HAP-1 (cell line): ENCODE measurements at places on chromosomes 6 and 20.

- DNase-seq: no peak
These were observed 110.6 kb upstream of the PTPRK start for GRCh38 chr6:128631031-128631430.

DNA sequence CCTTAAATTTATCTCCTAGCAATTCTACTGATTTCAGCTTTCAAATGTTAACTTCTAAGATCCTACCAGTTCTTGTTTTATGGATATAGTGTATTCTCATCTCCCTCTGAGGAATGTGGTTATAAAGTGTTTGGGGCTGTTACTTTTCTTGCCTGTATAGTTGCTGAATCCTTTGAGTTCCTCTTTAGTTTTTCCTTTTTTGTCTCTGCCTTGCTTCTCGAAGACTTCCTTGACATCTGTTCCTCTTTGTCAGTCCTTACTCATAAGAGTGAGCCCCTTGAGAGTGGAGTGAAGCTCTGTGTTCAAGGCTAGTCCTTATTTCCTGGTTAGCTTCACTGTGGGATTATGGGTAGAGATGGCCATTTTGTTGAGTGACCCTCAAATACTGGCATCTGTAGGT is 84.6 kb downstream of the ELOVL4 start:
- no peak for DNase-seq

DNA sequence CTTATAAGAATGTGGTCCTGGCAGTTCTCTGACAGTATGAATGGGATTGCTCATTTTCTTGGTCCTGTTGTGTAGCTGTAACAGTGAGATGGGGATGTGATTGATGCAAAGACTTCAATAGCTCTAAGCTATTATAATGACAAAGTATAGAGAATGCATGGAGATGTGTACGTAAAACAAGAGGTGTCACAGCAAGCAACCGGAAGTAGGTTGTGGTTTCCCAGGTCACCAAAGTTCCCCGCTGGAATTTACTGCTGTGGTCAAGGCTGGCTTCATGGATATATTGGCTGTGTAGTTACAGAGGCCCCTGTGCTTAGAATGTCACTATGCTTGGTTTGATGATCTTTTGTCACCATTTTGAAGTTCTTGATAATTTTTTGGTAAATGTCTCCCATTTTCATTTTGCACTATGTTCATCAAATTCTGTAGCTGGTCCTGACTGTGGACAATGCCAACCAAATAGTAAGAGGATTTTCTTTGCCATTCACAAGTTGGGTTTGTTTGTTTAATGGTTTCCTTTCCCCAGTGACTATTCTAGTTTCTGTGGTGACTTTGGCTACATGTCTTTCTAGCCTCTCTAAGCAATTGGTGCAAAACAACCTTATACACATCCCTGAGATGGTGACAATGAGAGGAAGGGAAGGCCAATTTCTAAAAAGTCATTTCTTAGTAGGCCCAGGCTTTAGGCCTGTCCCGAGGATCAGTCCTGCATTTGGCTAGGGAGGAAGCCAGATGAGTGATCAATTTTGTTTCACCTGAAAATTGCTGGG is 10.5 kb downstream of the DNAH8 start:
- DNase-seq: no peak

DNA sequence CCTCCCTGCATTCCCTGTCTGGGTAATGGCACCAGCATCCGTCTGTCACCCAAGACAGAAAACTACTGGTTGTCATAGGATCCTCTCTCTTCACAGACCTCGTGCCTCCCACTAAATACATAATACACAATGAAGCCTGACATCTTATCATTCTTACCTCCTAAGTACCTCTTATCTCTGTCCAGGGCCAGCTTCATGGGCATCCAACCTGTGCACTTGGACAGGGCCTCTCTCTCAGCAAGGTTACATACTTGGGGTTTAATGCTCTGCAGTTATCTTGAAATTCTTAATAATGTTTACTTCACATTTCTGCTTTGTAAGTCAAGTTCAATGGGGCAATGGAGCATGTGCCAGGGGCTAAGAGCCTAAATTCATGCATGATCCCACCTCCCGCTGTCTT is 30.8 kb upstream of the KLHL31 start:
- no peak for DNase-seq

DNA sequence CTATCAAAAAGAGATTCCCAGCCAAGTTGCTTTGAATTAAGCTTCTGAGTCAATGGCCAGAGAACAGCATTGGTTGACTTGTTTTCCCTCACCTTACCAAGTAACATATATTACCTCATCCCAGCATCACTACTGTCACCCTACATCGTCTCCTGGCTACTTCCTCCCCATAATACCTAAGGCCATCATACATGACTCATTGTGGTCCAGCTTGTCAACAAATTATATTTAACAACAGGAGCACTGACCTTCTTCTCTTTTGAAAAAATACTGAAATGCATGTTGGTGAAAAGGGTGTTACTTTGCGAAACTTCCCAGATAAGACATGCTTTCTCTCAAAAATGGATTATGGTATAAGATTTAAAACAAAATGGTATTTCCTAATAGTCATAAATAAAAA is 106.9 kb downstream of the TBX18 start:
- DNase-seq: no peak

DNA sequence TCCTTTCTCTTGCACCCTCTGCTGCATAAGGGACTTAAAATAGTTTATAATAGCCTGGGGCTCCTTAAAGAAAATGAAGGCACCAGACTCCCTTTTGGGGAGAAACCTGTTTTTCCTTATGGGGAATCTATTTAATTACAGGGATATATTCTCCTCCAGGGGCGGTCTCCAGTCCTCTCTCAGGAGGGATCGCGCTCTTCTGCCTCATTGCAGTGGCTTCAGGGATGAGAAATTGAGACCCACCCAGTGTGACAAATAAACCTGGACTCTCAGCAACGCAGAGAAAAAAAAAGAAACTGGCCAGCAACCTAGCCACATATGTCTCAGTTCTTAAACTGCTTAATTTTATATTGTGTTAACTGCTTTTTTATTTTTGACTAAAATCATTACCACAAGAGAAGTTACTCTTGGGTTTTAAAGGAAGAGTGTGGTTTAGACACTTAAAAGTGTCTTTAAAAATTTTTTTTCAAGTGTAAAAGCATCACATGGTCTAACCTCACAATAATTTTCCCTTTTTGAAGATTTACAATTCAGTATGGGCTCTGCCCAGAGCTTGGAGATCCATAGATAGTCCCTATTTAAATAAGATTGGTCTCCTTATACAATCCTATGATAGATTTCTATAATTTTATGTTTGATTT is 11.7 kb upstream of the GOPC start:
- DNase-seq: peak; percentile 52

DNA sequence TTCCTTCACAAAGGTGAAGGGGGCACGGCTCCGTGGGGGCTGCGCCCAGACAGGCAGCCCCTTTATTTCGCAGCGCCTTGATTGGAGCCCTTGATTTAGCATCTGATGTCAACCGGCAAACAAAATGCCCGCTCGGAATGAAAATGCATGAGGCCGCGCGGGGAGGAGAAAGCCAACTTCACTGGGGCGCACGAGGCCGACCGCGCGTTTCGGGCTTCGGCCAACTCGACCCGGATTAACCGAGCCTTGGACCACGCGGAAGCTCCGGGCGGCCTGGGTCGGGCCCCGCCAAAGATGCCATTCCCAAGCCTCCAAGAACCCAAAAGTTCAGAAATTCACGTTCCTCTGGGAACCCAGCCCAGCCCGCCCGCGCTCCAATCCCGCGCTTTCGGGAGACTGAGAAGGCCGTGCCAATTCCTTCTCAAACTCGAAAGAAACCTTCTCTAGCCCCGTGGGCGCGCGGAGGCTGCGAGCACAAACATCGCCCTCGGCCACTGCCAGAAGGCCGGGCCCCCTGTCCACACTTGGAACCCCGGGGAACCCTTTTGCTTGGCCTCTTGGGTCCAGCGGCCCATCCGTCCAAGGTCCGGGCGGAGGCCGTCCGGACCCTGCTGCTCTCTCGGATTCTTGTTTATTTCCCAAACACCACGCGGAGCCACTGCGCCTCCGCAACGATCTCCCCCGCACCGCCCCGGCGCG is 879 bp upstream of the INSM1 start:
- DNase-seq: no peak

DNA sequence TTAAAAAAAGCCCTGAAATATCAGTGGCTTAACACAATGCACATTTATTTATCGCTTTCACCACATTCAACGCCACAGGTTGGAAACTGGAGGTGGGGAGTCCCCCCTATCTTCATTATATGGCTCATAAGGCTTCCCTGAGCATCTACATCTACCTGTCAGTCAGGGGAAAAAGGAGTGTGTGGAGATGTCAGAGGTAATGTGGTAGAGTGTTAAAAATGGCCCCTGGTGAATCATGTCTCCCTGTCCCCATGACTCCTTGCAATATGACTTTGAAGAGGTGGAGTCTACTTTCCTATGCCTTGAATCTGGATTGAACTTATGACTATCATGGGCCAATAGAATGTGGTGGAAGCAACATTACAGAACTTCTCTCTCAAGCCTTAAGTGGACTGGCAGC is 65.5 kb upstream of the BTBD3 start:
- DNase-seq: no peak

- peak; percentile 71 for DNase-seq
These were observed 68.8 kb downstream of the EYS start for GRCh38 chr6:65638047-65638831.

DNA sequence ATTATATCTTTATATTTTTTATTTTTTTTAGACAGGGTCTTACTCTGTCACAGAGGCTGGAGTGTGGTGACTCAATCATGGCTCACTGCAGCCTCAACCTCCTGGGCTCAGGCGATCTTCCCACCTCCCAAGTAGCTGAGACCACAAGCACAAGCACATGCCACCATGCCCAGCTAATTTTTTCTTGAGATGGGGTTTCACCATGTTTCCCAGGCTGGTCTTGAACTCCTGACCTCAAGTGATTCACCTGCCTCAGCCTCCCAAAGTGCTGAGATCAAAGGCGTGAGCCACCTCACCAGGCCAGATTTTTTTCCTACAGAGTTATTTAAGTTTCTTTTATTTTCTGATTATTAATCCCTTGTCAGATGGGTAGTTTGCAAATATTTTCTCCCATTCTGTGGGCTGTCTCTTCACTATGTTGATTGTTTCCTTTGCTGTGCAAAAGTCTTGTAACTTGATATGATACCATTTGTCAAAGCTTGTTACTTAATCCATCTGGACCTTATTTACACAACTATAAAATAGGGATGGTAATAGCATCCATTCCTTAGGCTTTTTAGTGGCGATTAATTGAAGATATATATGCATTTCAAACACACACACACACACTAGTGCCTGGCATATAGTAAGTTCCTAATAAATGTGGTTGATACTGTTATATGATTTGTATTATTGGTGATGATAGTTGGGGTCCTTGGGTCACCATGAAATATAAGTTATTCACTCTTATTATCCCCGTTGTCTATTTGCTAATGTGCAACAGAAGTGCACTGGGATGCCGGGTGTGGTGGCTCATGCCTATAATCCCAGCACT is 187.1 kb downstream of the BCAS1 start:
- DNase-seq: no peak

DNA sequence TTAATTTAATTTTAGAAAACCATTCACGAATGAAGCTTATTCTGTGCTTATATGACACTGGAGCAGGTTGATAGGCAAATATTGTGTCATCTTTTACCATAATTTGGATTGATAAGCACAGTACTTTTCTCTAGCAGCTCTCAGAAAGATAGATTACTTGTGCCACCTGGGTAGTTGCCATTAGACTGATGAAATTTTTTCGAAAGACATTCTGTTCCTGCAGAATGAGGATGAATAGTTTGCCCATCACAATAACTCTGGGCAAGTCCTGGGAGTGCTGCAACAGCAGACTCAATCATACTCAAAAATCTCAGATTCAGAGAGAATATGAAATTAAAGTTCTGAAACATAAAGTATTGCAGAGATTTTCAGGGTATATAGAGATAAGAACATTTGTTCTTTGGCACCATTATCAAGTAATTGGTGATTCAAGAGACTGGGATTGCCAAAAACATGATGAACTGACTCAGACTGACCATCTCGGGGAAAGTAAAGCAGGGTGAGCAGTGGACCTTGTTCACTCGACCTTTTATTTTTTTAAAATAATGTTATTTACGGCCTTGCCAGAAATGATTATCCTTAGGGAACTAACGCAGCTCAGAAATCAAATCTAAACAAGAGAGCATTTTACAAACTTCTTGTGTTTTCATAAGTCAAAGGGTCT is 65.8 kb upstream of the PTCHD4 start:
- no peak for DNase-seq

GRCh38 chr6:34385793-34386195 is 6.7 kb downstream of the NUDT3 start:
- no peak for DNase-seq

DNA sequence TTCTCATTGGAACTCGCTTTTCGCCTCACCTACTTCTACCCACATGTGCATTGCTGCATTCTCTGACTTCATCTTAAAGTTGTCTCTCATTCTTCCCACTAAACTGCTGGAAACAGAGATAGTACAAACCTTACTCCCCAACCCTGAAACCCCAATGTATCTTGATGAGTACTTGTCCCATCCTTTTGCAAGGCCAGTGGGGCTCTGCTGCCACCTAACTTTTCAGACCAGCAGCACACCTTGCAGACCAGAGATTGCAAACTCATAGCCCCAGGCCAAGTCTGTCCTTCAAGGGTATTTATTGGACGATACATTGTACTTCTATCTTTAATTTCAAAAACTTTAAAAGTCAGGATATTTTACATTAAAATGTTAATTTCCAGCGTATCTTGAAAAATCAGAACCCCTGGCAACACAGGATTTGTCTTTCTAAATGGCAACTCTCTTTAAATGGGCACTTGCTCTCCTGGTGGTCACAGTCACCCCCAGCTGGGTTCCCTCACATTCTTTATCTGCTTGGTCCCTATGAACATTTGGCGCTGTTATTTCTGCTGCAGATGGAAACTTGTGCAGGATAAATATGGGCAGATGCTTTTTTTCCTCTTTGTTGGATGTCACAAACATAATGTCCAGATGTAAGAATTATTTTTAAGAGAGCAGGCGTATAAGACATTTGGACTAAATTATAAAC is 83.9 kb downstream of the SOD2 start:
- peak; percentile 52 for DNase-seq

- DNase-seq: no peak
These were observed 198.9 kb downstream of the SYNDIG1 start for GRCh38 chr20:24668384-24668702.

DNA sequence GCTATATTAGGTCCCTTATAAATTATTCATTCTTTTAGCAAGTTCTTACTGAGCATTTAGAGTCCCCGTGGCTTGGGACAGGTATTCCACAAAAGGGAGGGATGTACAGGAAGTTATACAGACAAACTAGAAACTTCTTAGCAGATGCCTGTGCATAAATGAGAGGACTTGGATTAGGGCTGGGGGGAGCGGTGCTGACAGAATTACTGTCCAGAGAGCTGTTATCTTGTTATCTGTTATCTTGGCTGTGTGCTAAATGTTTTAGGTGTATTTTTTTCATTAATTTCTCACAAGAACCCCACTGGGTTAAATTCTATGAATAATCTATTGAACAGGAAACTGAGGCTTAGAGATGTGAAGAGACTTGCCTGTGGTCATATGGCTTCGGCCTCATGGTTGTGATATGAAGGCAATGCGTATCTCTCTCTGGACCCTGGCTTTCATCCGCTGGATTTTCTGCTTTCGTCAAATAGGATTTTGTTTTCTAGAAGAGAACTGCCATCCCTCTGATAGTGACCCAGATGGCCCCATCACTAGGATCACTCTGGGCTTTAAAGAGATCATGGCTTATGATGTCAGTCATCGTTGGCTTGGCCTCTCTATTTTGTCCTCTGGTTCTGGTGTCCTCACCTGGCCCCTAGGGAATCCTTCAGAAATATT is 32.3 kb upstream of the RREB1 start:
- no peak for DNase-seq

- DNase-seq: no peak
These were observed 146.2 kb downstream of the ID4 start for GRCh38 chr6:19983374-19983773.

GRCh38 chr20:41054847-41055230 is 26.2 kb downstream of the TOP1 start:
- DNase-seq: no peak

GRCh38 chr6:165222315-165223025 is 86.9 kb downstream of the C6orf118 start:
- DNase-seq: no peak
